ENCODE measurements at places on chromosomes 4 and X.
A peak's percentile ranks its signal among the peaks of the same experiment; 100 is the strongest.

DNA sequence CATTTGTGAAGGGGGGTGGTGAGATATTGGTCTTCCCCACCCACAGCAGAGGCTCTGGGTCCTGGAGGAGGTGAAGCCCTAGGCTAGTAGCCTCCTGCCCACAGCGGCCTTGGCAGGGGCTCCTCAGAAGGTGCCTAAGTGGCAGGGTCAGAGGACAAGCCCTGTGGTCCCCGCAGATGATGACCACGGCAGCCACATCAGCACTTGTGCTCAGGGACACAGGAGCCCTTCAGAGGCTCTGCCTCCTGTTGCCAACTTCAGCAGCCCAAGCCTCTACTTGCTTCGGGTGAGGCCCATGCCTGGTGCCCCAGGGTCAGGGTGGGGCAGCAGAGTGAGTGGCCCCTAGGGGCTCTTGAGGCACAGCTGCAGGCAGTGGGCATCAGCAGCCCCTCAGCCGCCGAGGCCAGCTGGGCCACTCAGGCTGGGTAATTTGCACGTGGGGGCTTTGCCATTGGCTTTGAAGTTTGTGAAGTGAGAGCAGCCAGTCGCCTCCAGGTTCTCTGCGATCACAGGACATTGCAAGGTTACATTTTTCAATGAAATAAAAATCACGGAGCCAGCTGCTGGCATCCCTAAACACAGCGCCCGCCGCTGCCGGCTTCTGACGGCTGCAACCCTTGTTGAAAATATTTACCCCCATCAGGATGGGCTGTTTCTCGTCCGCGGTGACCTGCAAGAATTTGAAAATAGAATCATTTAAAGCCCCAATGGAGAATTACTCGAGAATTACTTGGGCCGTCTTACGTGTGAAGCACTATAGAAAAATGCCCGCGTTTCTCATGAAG lies 108.5 kb downstream of the HMX1 start:
- DNase-seq: no peak

- DNase-seq: peak; percentile 26
Observed at GRCh38 chrX:111098874-111099273, 2.9 kb downstream of the PAK3 start.

- no peak for DNase-seq
Observed at GRCh38 chr4:168979338-168979737, 30.7 kb downstream of the CBR4 start.

- no peak for DNase-seq
Observed at GRCh38 chrX:18607966-18608365, 63.9 kb downstream of the RS1 start.

GRCh38 chrX:107713203-107713542 lies 62.4 kb downstream of the TSC22D3 start:
- DNase-seq: no peak

DNA sequence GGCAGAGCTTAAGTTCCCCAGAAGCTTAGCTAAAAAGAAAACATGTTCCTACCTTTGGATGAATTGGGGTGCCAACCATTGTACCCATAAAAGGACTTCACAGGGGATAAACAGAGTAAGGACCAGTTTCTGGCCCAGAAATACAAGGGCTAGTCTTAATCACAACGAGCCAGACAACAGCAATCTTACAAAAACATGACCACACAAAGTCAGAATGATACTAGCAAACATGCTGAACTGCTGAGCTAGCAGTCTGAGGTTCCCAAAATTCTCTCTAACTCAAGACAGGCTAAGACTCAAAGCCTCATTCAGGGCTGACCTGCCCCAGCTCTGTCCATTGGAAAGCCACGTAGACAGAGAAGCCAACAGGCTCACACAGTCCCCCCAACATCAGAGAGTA lies 40.3 kb downstream of the ATP11C start:
- DNase-seq: no peak

DNA sequence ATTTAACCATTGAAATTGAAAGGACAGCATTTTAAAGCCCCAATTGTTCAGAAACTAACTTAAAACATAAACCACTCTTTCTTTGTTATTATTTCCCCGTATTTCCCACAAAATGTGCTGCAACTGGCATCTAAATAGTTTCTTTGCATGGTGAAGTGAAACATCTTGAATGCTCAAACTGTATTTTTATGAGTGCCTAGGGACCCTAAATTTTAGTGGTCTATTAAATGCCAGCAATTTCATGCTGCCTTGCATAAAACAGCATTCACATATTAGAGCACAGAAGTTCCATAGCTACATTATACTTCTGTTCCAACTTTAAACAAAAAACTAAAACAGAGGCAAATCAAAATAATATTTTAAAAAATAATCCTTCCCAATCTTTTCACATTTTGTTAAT lies 5.4 kb downstream of the RAB28 start:
- no peak for DNase-seq

DNA sequence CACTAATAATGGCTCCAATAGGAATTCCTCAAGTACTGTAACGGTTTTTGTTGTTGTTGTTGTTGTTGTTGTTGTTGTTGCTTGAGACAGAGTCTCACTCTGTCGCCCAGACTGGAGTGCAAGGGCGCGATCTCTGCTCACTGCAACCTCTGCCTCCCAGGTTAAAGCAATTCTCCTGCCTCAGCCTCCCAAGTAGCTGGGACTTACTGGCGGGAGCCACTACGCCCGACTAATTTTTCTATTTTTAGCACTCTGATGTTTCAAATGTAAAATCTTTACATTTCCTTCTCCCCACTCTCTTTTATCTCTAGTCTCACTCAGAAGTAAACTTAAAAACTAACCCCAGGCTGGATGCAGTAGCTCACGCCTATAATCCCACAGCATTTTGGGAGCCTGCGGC lies 8.0 kb downstream of the ANKRD17 start:
- no peak for DNase-seq

GRCh38 chrX:119427024-119427794 lies 28.1 kb downstream of the SLC25A43 start:
- no peak for DNase-seq

DNA sequence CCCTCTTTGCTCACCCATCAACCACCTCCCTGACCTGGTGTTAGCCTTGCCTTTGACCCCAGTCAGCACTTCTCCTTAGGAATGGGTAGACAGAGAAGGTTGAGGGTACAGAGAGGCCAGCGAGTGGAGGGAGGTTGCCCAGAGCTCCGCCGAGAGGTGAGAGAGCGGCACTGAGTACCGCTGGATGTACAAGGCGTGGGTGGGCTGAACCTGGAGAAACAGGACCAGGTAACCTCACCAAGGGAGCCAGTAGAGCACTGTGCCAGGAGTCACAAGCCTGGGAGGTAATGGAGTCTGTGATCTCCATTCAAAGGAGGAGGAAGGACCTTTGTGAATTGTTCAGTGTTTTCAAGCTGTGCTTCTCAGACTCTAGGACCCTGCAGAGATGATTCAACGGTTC lies 256.2 kb downstream of the EVC2 start:
- DNase-seq: no peak

DNA sequence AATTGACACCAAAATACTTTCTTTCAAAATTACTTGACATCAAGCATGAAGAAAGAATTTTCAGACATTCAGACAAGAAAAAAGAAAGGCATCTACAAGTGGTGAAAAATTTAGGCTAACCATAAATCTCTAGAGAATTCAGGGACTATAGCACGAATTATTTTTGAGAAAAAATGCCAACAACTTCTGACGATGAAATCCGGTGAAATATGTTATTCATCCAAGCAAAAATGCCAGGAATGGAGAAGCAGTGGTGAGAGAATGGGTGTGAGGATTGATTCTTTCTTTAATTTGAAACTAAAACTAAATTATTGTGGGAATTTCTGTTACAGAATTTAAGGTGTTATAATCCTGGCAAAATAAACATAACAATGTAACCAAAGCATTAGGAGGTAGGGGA lies 69.4 kb upstream of the SORBS2 start:
- no peak for DNase-seq

DNA sequence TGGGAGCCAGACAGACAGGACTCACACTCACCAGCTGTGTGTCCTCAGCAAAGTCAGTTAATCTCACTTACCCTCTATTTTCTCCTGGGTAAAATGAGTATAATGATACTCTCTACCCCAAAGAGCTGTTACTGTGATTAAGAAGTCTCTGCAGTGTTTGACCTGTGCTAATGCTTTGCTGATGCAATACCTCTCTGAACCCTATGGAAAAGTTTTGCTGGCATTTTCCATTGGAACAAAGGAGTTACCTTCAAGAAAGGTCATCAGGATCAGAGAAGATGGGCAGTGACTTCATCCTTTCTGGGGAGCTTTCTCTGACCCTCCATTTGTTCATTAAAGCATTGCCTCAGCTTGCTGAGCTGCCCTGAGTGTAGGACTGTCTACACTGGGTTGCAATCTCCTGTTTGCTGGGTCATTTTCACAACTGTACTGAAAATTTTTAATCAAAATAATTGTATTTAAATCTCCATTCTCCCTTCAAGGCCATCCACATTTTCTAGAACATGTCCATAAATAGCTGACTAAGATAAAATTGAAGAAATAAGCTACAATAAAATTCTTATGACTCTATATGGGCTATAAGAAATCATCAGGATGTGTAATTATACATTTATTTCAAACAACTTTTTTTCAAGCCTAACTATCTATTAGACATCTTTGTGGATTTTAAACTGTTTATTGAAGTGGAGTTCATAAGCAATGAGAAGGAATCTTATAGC lies 272.8 kb upstream of the CPEB2 start:
- DNase-seq: no peak

GRCh38 chrX:86047174-86047935 lies at the start of gene CHM:
TSS of gene CHM (minus strand) at chrX:86047558. CDS start at chrX:86047532, 26 bp downstream.
- peak; percentile 12 for DNase-seq

- DNase-seq: no peak
Observed at GRCh38 chr4:145488310-145488709, 6.7 kb downstream of the SMAD1 start.

GRCh38 chrX:153226344-153227185 lies 47.5 kb downstream of the MAGEA1 start:
- no peak for DNase-seq

DNA sequence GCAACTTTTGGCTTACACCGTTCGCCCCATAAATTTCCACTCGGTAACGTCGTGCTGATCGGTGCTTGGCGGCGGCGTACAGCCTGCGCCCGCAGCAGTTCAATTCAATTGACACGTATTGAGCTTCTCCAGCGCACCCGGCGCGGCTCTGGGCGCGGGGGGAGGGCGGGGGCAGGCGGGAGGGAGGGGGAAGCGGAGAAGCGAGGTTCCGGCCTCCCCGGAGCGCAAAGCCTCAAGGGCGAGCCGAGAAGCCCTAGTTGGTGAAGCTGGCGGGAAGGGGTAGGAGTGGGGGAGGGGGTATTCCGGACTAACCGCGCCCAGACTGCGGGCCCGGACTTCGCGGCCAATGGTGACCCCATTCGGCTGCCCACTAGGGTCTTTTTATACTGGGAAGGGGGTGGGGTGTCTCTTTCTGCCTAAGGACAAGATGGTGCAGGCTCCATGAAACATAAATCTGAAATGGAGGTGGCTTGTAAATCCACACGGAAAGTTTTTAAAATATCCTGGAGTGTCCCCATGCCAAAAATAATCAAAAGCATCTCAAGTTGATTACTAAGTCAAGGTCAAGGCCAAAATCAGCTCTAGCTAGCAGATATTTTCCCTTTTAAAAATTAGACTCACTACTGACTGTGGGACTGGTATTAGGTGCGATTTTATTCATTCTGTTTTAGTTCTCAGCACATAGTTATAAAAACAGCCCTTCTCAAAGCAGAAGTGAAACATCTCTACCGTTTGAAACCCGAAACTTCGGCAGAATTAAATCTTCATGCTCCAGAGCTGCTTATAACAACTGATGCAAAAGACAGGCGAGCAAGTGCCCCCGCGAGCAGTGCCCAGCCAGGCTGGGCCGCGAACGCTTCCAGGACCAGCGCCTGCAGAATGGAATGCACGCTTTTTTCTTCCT lies 1.5 kb upstream of the BCOR start:
- DNase-seq: no peak

DNA sequence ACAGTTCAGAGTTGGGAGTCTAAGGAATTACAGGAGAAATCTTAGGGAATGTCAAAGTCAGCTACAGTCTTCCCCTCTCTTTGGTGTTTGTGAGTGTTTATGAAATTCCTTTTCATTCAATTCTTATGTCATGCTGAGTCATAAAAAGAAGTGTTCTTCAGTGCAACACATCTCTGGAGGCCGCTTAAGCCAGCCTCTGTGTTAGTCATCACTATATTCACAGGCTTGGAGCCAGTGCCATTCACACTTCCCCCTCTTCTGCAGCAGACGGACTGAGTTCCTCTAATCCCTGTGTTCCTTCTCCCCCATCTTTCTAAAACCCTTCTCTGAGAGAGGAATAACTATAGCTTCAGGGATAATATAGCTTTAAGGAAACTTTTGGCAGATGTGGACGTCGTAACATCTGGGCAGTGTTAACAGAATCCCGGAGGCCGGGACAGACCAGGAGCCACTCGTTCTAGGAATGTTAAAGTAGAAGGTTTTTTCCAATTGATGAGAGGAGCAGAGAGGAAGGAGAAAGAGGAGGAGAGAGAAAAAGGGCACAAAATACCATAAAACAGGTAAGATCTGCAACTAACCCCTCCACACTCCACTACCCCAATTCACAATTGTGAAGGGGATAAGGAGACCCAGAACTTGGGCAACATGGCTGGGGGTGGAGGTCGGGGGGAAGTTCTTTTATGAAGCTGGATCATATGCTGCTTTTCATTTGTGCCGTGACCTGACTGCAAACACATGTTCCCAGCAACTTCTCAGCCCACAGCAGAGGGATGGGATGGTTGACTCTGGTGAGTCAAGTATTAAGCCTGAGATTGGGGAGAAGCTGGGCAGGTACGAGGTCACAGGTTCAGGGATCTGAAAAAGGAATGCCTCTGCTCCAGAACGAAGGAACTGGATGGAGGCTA lies at the start of gene SRPX2:
SRPX2 (plus strand) TSS at position 244 of the 905 bp plus-strand sequence. CDS start 2,124 bp downstream, outside the sequence.
- DNase-seq: no peak

GRCh38 chr4:176309046-176309445 lies 10.7 kb upstream of the SPCS3 start:
- no peak for DNase-seq

- no peak for DNase-seq
Observed at GRCh38 chr4:164937576-164938270, 39.7 kb downstream of the TRIM61 start.

DNA sequence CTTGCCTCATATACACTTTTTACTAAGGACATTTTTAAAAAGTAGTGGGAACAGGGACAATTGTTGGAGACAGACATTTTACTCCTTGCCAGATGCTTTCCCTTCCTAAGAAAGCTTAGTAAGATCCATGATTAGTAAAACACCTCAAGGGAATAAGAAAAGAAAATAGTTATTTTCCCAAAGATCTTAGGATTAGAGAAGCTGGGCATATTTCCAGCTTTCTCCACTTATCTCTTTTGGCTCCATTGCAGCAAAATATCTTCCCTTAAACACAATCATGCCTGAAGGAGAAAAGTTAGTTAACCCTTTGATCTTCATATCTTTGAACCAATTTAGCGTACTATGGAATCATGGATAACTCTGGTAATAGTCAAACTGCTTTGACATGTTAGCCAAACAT lies 257.9 kb downstream of the PCDH18 start:
- DNase-seq: no peak

- no peak for DNase-seq
Observed at GRCh38 chrX:133005042-133005441, 46.6 kb upstream of the HS6ST2 start.

DNA sequence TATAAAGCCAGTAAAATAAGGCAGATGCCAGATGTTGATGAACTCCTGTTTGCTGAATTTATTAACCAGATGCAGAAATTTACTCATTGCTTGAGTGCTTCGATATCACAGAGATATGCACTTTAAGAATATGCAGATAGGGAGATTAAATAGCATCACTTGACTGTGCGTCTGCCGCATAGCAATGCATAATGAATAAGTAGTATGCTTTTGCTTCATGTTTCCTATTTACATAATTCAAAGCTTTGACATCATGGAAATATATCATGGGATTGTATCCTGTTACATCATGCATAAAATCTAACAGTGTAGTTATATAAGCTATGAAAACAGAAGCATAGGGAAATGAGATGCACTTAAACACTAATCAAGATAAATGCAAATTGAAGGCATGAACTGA lies 45.9 kb downstream of the VEGFC start:
- DNase-seq: no peak

Measured in stimulated activated CD8-positive, alpha-beta memory T cell treated with anti-CD3 and anti-CD28 coated beads, Interleukin-4, amount 100 ng/mL, for 1 hour (primary cell).